ENCODE measurements at places on chromosomes 16 and 17.
A peak's percentile ranks its signal among the peaks of the same experiment; 100 is the strongest.

DNA sequence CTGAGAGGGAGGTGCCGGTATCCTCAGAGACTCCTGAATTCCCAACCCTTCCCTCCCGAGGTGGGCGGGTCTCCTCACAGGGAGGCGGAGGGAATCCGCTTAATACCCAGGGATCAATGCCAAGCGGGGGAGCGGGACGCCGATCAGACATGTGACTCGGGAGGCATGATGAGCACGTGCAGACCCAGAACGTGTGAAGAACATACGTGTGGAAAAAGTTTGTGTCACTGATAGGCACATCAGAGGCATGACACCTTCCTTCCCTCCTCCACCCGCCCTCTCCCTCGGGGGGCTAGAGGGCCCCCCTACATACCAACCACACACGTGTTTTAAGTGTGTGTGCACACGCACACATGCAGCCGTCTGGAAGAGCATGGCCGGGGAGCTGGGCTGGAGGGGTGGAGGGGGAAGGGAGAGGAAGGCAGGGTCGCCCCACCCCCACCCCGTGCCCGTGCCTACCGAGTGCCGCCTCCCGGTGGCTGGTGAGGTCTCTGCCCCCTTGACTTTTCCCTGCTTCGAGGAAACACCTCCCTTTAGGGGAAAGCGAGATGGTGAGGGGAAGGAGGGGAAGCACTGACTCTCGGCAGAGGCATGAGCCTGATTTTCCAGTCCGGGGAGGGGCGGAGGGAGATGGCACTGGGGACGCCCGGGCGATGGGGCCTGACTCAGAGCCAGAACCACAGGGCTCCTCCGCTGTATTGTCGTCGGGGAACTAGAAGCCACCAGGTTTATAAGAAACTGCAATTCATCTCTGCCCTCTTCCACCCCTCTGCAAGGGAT, 12.1 kb upstream of the TBX21 start:
- peak; percentile 57 for DNase-seq

- no peak for DNase-seq
Measured at GRCh38 chr16:47431960-47432359, 28.9 kb downstream of the ITFG1 start.

DNA sequence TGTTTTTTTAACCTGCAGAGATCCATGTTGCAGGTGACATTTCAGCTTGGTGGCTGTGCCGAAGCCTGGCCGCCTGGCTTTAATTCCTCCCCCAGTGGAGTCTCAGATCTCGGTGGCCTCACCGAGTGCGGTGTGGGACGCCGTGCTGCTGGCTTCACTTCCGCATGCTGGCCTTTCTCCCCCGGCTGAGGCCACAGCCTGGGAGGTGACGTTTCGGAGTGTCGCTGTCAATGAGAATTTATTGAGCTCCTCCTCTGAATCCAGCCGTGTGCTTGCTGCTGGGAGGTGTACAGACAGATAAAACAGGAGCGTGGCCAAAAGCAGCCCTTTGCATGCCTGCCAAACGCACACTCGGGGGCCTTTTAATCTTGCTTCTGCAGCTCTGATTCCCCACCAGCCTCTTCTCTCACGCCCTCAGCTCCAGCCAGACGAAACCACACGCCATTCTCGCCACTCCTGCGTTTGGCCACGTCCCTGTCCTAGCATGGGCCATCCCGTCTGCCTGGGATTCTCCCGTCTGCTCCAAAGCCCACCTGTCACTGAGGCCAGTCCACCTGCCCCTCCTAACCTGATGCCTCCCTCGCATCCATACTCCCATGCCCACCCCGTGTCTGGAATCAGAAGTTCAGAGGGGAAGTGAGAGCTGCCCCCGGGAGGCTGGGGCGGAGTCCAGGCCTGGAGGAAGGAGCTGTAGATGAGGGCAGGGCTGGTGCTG, 3.6 kb downstream of the GSE1 start:
- no peak for DNase-seq

- DNase-seq = no peak
Measured at GRCh38 chr17:29618272-29619065, 4.2 kb downstream of the CORO6 start.

Data from effector memory CD8-positive, alpha-beta T cell (primary cell).